ENCODE measurements at places on chromosomes 11 and 22. TPM values are rescaled to one million over a fixed set of nuclear protein-coding genes. Genes with fewer than 3 reads are reported as not detected.

DNA sequence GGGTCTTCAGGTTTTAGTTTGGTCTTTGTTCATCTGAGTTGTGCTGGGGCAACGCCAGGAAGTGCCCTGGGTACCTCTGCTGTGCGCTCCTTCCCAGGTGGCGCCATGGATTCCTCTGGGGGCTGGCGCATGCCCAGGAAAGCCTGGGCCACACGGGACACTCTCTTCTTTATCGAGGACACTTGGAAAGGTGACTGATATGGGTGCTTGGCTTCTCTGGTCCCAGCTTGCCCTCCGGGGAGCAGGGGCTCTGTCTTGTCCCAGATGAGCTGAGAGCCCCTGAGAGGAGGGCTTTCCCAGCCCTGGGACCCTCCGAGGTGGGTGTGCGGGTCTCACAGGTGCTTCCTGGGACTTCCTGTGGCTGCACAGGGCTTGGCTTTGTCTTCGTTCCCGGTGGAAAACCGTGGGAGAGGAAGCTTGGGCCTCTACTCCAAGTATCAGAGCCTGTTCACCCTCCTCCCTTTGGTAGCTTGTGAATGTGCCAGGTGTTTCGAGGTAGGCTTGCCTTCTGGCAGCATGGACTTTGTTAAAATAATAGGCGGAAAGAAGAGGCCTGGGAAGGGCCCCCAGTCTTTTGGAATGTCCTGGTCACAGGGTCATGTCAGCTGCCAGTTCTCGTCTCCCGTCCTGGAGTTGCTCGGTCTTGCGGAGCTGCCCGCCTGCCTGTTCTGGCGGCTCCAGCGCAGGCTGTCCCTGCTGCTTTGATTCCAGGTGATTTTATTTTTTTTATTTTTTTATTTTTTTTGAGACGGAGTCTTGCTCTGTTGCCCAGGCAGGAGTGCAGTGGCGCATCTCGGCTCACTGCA, 10.1 kb upstream of the NEAT1 start:
- H3K27ac ChIP-seq: no peak overlapping the region
- peaks cover 18% of the 10 kb centered on the region for H3K4me1 ChIP-seq
- H3K4me3 ChIP-seq: no peak overlapping the region
- H3K27me3 ChIP-seq: no peaks in the 10 kb centered on the region
- no peak for DNase-seq

GRCh38 chr22:25282346-25282670, 62.9 kb downstream of the CRYBB2 start:
- H3K4me3 ChIP-seq: no peak overlapping the region
- H3K27me3 ChIP-seq: peaks cover 5% of the 10 kb centered on the region
- H3K36me3 ChIP-seq: no peaks in the 10 kb centered on the region

DNA sequence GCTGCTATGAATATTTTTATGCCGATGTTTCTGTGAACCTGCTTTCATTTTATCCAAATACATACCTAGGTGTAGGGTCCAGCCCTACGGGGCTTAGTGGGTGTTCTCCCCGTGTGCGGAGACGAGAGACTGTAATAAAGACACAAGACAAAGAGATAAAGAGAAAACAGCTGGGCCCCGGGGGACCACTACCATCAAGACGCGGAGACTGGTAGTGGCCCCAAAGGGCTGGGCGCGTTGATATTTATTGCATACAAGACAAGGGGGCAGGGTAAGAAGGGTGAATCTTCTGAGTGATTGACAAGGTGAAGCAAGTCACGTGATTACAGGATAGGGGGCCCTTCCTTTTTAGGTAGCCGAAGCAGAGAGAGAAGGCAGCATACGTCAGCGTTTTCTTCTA, 920.1 kb downstream of the BRD1 start:
- no peak for DNase-seq
- no peaks in the 10 kb centered on the region for H3K27me3 ChIP-seq
- no peaks in the 10 kb centered on the region for H3K4me1 ChIP-seq
- H3K27ac ChIP-seq: no peak overlapping the region
- no peaks in the 10 kb centered on the region for H3K36me3 ChIP-seq

- no peaks in the 10 kb centered on the region for H3K27me3 ChIP-seq
- no peak for DNase-seq
- H3K4me3 ChIP-seq: no peak overlapping the region
- H3K36me3 ChIP-seq: no peaks in the 10 kb centered on the region
- H3K4me1 ChIP-seq: no peaks in the 10 kb centered on the region
- no peak overlapping the region for H3K27ac ChIP-seq
Observed at GRCh38 chr11:95461348-95461747, 230.3 kb upstream of the SESN3 start.

GRCh38 chr11:78841456-78842060, 266.9 kb upstream of the NARS2 start:
- H3K27ac ChIP-seq: no peak overlapping the region
- no peaks in the 10 kb centered on the region for H3K4me1 ChIP-seq
- H3K27me3 ChIP-seq: no peaks in the 10 kb centered on the region
- H3K36me3 ChIP-seq: no peaks in the 10 kb centered on the region
- H3K4me3 ChIP-seq: no peak overlapping the region
- no peak for DNase-seq

GRCh38 chr22:35649636-35650250, 1.5 kb downstream of the APOL6 start:
- peak overlapping the region; percentile 93 for H3K27ac ChIP-seq
- H3K27me3 ChIP-seq: no peaks in the 10 kb centered on the region
- peak overlapping the region; percentile 91 for H3K4me3 ChIP-seq
- H3K36me3 ChIP-seq: no peaks in the 10 kb centered on the region
- no peak for DNase-seq

GRCh38 chr22:19523240-19524169, 705 bp downstream of the CLDN5 start:
- H3K36me3 ChIP-seq: no peaks in the 10 kb centered on the region
- H3K27me3 ChIP-seq: no peaks in the 10 kb centered on the region
- DNase-seq: no peak
- H3K4me1 ChIP-seq: no peaks in the 10 kb centered on the region
- H3K27ac ChIP-seq: no peak overlapping the region
- H3K4me3 ChIP-seq: no peak overlapping the region

GRCh38 chr11:133385781-133386180, 146.5 kb downstream of the OPCML start:
- H3K4me1 ChIP-seq: peaks cover 3% of the 10 kb centered on the region
- no peaks in the 10 kb centered on the region for H3K36me3 ChIP-seq
- no peak overlapping the region for H3K4me3 ChIP-seq
- H3K27me3 ChIP-seq: no peaks in the 10 kb centered on the region

DNA sequence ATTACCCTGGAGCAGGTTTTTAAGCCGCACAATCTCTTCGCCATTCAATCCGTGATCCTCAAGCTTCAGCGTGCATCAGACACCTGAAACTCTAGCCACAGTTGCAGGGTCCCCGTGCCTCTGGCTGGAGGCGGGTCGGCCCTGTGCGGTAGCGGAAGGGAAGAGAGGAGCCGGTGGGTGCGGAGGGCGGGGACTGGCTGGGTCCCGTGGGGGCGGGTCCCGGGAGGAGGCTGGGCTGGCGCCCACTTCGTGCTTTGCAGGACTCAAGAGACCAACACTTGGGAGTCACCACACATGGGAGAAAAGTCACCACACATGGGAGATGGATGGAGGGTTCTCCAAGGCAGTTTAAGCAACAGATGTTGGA, 772 bp downstream of the C22orf15 start:
- H3K27ac ChIP-seq: no peak overlapping the region
- no peaks in the 10 kb centered on the region for H3K36me3 ChIP-seq
- DNase-seq: no peak
- peak overlapping the region; percentile 56 for H3K4me3 ChIP-seq
- no peaks in the 10 kb centered on the region for H3K27me3 ChIP-seq

DNA sequence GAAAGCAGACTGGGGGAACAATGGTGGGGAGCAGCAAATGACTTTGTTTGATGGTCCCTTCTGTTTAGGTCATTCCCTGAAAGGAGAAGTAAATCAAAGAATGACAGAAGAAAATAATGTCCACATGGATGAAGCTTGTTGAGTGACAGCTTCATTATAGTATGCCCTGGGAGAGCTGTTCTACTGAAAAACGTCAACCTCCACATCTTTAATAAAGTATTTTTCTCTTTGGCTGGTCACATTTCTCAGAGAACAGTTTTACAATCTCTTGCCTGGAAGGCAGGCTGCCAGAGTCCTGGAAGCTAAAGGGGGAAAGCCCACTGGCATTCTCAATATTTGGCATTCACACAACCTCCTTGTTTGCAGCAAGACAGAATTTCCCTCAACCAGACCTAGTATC, 287.9 kb downstream of the SWAP70 start:
- H3K4me3 ChIP-seq: no peak overlapping the region
- DNase-seq: no peak
- H3K27me3 ChIP-seq: no peaks in the 10 kb centered on the region
- H3K4me1 ChIP-seq: no peaks in the 10 kb centered on the region
- H3K36me3 ChIP-seq: no peaks in the 10 kb centered on the region

GRCh38 chr11:42657169-42657568, 654.6 kb upstream of the API5 start:
- H3K4me1 ChIP-seq: no peaks in the 10 kb centered on the region
- no peak overlapping the region for H3K27ac ChIP-seq
- no peaks in the 10 kb centered on the region for H3K36me3 ChIP-seq
- DNase-seq: no peak

- no peaks in the 10 kb centered on the region for H3K27me3 ChIP-seq
- H3K4me1 ChIP-seq: peaks cover 16% of the 10 kb centered on the region
- H3K27ac ChIP-seq: 0 out of 2 replicates have a peak overlapping the region, but pooled peaks have one; percentile 33
- no peak for DNase-seq
- H3K36me3 ChIP-seq: peaks cover 1% of the 10 kb centered on the region
- H3K4me3 ChIP-seq: no peak overlapping the region
Observed at GRCh38 chr11:13315517-13316432, 38.2 kb downstream of the BMAL1 start.

GRCh38 chr11:78573681-78574080, 983 bp downstream of the NARS2 start:
- peak overlapping the region; percentile 79 for H3K27ac ChIP-seq
- H3K27me3 ChIP-seq: no peaks in the 10 kb centered on the region
- DNase-seq: no peak

GRCh38 chr22:35257002-35257320, 332 bp upstream of the HMGXB4 start:
- peak overlapping the region; percentile 73 for H3K4me3 ChIP-seq
- H3K27ac ChIP-seq: peak overlapping the region; percentile 74
- DNase-seq: no peak
- H3K27me3 ChIP-seq: no peaks in the 10 kb centered on the region

DNA sequence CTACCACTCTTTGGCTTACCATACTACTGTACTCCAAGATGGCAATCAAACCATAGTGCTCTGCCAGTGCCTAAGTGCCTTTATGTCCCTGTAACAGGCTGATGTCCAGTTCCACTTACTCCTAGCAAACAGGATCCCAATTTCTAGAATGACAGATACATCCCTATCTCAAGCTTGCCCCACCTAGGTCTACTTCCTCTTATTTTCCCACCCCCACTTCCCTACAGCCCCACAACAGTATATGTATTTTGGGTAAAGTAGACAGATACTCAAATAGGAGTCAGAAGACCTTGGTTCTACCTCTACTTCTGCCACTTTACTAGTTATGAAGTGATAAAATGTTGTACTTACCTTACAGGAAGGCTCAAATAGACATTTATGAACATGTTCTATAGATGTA, 24.1 kb downstream of the SIK3 start:
- H3K27ac ChIP-seq: no peak overlapping the region
- peaks cover 42% of the 10 kb centered on the region for H3K4me1 ChIP-seq
- no peak for DNase-seq
- H3K36me3 ChIP-seq: no peaks in the 10 kb centered on the region
- no peaks in the 10 kb centered on the region for H3K27me3 ChIP-seq

- no peaks in the 10 kb centered on the region for H3K36me3 ChIP-seq
- no peak overlapping the region for H3K27ac ChIP-seq
- DNase-seq: no peak
- H3K27me3 ChIP-seq: no peaks in the 10 kb centered on the region
Observed at GRCh38 chr22:45935573-45935972, 41.4 kb downstream of the WNT7B start.

DNA sequence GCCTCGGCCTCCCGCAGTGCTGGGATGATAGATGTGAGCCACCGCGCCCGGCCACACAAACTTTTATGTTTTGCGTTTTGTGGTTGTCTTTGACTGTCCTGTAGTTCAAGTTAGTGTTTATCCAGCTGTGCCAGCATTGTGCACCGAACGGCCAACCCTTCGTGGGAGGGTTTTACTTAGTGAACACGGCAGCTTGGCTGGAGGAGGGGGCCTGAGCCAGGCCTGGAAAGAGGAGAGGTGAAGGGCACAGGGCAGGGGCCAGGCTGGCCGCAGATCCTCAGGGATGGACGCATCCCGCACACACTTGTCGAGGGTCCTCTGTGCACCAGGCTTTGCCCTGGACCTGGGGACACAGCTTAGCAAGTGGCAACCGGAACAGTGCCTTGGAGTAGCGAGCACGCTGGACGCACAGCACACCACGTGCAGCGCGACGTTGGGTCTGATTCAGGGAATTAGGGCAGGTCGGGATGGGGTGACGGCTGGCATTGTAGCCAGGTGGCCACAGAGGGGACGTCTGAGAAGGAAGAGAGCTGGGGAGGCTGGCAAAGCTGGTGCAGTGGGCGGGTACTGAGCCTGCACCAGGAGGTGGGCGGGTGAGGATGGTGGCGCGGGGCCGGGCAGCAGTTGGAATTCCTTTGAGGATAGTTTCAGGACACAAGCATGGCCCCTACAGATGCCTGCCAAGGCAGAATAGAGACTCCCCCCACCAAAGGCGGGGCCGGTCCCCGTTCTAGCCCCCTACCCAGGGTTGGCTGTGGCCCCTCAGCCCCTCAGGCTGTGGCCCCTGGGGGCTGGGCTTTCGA, 13.4 kb downstream of the EPS8L2 start:
- H3K4me3 ChIP-seq: no peak overlapping the region
- no peaks in the 10 kb centered on the region for H3K36me3 ChIP-seq
- no peaks in the 10 kb centered on the region for H3K27me3 ChIP-seq
- DNase-seq: no peak
- H3K4me1 ChIP-seq: peaks cover 12% of the 10 kb centered on the region

- no peak for DNase-seq
- H3K27ac ChIP-seq: no peak overlapping the region
- H3K4me1 ChIP-seq: no peaks in the 10 kb centered on the region
- no peak overlapping the region for H3K4me3 ChIP-seq
- H3K36me3 ChIP-seq: no peaks in the 10 kb centered on the region
Observed at GRCh38 chr11:82315093-82315492, 418.6 kb downstream of the FAM181B start.

Gene ACCS
- total RNA-seq: 25.4 TPM

Gene ETS1
- 106 TPM for total RNA-seq

Gene MIOX
- not detected for total RNA-seq

Gene LIPT2
- total RNA-seq: 5.7 TPM

Gene BIRC3
- total RNA-seq: 88.0 TPM

Gene CHRDL2
- not detected for total RNA-seq

Gene IL18
- total RNA-seq: 0.21 TPM
